ENCODE measurements at places on chromosomes 11 and 22.

DNA sequence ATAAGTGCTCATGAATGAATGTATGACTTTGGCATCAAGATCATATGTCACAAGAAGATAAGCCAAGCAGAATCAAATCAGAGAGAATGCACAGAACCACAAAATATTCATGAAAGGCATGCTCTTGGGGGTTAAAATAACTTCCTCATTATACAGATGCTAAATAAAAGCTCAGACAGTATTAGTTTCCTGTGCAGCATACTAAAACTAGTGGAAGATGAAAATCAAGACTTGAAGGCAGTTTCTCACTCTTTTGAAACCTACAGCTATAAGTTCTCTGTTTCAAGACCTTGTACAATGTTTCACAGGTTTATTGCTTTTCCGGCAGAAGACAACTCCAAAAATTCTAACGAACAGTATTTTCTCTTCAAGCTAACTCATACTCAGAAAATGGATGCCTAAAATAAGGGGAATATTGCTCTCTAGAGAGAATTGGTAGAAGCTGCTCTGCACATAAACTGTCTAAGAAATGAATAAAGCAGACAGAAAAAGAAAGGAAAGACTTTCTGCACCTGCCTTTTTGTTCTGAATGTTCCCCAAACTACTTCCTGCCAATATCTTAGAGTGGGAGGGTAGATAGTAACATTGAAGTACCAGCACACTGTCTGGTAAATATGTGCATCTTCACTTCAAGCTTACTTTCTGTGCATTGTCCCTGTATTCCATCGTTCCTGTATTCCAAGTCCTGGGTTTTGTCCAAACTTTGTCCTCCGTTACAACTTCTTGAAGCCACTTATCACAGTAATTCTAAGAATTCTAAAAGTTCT, 639.4 kb upstream of the FAT3 start:
- no peak for DNase-seq

- no peak for DNase-seq
These were observed 15.0 kb upstream of the SORL1 start for GRCh38 chr11:121437018-121437685.

DNA sequence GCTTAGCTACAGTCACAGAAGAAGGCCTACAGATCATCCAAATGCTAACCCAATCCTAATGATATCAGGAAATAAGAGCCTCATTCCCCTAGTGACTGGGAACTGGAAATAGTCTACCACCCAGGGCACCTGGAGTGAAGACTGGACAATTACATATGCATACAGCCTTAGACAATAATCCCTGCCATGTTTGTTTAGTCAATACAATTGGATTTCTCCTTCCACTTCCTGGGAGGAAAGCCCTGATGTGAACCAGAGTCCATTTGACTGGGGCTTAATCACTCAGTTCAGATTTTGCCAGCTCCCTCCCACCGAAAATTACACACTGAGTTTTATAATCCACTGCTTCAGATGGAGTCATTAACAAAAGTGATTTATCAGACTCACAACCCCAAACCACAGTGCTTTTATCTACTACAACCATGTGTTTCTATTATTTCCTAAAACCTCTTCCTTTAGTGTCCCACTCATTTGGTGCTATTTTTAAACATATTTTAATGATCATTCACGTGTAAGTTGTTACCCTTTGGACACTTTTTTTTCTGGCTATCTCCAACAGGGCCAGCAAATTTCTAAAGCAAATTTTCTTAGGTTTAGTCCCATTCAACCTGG, 29.9 kb downstream of the CWF19L2 start:
- no peak for DNase-seq

GRCh38 chr22:49622241-49623105, 205.2 kb downstream of the BRD1 start:
- no peak for DNase-seq

DNA sequence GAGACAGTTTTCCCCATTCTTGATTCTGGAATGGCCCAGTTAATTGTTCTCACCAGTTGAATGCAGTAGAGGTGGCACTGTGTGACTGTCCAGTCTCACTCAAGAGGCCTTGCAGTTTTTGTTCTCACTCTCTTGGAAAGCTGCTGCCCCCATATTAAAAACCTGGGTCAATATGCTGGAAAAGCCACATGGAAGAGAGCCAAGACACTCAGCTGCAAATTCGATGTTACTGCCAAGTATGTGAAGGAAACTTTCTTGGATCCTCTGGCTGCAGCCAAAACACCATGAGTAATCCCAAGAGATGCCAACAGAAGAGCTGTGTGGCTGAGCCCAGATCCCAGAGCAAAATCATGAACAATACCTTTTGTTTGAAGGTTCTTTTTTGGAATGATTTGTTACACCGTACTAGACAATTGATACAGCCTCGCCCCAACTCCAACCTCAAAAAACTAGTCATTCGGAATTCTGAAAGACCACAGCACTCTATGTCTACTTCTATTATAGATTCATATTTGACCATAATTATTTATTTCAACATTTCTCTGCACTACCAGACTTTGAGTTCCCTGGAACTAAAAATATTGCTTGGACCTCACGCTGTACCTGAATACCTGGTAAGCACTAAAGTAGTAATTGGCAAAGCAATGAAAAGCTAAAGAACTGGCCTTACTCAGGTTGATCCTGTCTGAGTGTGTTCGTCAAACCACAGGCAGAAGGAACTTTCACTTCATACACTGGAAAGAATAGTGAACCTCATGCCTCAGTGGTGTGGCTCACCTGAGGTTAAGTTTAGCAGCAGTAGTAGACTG, 378.8 kb downstream of the ETS1 start:
- no peak for DNase-seq

DNA sequence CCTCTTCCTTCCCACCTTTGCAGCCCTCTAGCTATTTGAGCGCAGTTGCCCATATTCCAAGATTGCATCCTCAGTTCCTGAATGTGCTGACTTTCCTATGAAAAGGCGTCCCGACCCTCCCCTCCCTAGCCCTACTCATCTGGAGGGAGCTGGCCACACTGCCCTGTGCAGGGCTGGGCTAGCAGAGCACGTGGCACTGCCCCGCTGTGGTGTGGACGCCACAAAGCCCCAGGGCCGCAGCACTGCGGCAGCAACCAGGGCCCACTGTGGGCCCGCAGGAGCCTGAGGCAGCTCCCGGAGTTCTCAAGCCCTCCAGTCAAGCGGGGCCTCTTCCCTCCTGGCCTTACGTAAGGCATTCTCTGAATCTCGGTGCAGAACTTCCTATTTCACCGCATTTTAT, 27.6 kb downstream of the B3GAT1 start:
- DNase-seq, result no peak

GRCh38 chr11:34036456-34036855, 15.1 kb upstream of the CAPRIN1 start:
- DNase-seq, result no peak
